ENCODE measurements at places on chromosomes 3 and 15. TPM values are rescaled to one million over a fixed set of nuclear protein-coding genes. Genes with fewer than 3 reads are reported as not detected.

- H3K36me3 ChIP-seq = no peaks in the 10 kb centered on the region
- H3K4me3 ChIP-seq = no peak overlapping the region
- H3K4me1 ChIP-seq = peaks cover 4% of the 10 kb centered on the region
- H3K27me3 ChIP-seq = peaks cover 14% of the 10 kb centered on the region
- DNase-seq = no peak
- no peak overlapping the region for H3K27ac ChIP-seq
Measured at GRCh38 chr3:42254566-42254965, 11.4 kb downstream of the CCK start.

GRCh38 chr3:152350776-152351175, 82.0 kb downstream of the MBNL1 start:
- no peaks in the 10 kb centered on the region for H3K27me3 ChIP-seq
- H3K27ac ChIP-seq = no peak overlapping the region
- no peak for DNase-seq
- peaks cover 32% of the 10 kb centered on the region for H3K36me3 ChIP-seq
- H3K4me3 ChIP-seq = no peak overlapping the region

- no peak for DNase-seq
- no peak overlapping the region for H3K4me3 ChIP-seq
- H3K27me3 ChIP-seq = peaks cover 2% of the 10 kb centered on the region
- H3K36me3 ChIP-seq = no peaks in the 10 kb centered on the region
- no peak overlapping the region for H3K27ac ChIP-seq
Measured at GRCh38 chr3:158992463-158992862, 190.6 kb downstream of the MFSD1 start.

DNA sequence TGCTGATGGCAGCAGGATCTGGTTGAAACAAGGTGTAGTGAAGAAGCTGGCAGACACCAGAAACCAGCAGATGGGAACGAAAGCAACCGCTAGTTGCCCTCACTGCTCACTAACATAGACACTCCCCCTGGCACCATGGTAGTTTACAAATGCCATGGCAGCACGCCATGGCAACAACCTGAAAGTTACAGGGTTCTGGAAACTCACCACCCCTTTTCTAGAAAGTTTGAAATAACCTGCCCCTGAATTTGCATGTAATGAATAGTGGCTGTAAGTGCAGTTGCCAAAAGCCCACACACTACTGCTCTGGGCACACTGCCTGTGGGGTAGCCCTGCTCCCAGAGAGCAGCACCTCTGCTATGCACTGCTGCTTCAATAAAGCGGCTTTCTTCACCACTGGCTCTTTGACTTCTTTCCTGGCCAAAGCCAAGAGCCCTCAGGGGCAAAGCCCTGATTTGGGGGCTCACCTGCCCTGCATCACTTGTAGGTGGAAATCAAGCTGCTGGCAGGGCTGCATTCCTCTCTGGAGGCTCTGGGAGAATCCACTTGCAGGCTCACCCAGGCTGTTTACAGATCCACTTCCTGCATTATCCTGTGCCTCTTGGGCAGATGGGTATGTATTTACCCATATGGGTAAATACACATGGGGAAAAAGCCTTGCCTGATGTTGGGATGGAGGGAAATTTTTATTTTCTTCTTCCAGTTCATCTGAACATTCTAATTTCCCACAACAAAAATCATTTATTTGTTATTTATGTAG, 2.0 kb upstream of the GP9 start:
- peaks cover 1% of the 10 kb centered on the region for H3K4me1 ChIP-seq
- peaks cover 3% of the 10 kb centered on the region for H3K27me3 ChIP-seq
- H3K4me3 ChIP-seq = no peak overlapping the region
- H3K27ac ChIP-seq = no peak overlapping the region
- DNase-seq = no peak

The SEMA3B gene
- total RNA-seq = 0.36 TPM

The GNAT1 gene
- total RNA-seq = not detected

The POTEB3 gene
- total RNA-seq = not detected
